ENCODE measurements at places on chromosomes 4 and X. TPM values are rescaled to one million over a fixed set of nuclear protein-coding genes. Genes with fewer than 3 reads are reported as not detected.

- DNase-seq: no peak
These were observed at the start of gene ITM2A for GRCh38 chrX:79366873-79367749. ITM2A (minus strand) TSS chrX:79367334; CDS start chrX:79367215, 119 bp downstream.

DNA sequence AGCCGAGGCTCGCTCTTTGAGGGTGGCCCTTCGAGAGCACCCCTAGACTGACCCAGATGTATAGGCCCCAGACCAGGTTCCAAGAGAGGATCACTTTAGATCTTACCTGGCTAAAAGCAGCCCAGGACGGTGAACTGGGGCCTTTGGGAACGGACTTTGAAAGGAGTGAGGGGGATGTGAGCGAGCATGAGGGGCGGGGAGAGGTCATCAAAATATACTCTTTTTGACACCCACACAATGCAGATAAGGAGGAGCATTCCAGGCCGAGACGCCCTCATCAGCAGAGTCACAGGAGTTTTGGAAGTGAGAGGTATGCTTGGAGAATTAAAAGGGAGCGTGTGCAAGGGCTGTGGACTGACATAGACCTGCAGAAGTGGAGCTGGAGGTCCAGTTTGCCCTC lies 528 bp downstream of the NSDHL start:
- no peak for DNase-seq

DNA sequence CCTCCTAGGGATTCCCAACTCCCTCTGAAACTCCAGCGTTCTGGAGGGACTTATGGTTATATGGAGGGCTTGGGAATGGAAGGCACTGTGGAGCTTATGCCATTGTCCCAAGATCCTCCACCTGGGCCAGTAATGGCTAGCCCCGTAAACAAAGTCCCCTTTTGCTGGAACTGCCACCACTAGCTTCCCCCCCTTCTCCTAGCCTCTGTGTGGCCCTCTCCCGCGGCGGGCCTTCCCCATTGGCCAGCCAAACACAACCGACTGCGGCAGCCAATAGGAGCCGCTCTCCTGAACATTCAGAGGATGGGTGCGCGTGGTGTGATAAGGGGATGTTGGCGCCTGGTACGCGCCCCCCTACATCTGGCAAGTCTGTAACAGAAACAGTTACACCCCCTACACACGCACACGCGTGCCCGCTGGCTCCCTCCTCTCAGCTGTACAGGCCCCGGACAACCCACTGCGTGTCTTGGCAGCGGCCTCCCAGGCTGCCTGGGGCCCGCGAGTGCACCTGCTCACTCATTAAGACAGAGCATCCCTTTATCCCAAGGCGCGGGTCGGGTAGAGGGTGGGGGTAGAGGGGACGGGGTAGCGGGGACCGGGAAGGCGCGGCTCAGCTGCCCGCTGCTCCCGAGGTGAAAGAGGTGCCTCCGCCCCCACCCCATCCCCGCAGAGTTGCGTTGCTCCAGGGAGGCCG lies 863 bp upstream of the RAB33A start:
- DNase-seq: no peak

- DNase-seq: peak; percentile 52
These were observed 54.0 kb downstream of the JADE1 start for GRCh38 chr4:128863312-128864075.

- DNase-seq: peak; percentile 27
These were observed 1.5 kb downstream of the IRF2 start for GRCh38 chr4:184472614-184473498.

GRCh38 chrX:152926279-152926678 lies 28.4 kb downstream of the ZNF185 start:
- DNase-seq: peak; percentile 69

- no peak for DNase-seq
These were observed 286.4 kb downstream of the USP46 start for GRCh38 chr4:52372747-52373146.

DNA sequence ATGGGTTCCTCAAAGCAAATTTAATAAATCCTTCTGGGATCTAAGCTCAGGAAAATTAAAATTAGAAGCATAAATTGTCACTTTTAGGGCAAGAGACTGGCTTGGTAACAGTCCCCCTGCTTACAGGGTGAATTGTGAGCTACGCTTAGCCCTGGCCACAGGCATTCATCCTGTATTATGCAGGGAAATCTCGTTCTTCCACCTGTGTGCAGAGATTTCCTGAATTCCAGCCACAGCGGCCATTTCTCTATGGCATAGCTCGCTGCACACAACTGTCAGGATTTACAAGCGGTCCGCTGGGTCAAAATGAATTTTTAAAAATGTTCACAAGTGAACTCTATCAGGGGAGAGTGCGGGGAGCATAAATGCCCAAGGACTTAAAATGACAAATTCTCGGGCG lies 111.9 kb downstream of the DCTD start:
- DNase-seq: no peak

- no peak for DNase-seq
These were observed 1411.2 kb downstream of the RAPGEF2 start for GRCh38 chr4:160514126-160514525.

- no peak for DNase-seq
These were observed 441.9 kb downstream of the SPRY1 start for GRCh38 chr4:123838474-123838873.

DNA sequence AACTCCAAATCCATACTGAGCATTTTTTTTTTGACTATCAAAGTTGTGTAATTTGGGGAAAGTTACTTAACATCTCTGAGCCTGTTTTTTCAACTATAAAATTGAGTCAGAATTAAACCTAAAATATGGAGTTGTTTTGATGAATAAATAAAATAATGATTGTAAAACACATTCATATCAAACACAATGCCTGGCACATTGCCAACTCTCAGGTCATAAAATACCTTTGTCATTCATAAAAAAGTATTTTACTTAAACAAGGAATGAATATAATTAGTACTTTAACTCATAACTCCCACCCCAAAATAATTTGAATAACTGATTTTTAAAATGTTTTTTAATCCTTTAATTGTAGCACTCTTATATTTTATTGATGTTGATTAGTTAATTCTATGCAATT lies 3.8 kb upstream of the GPR174 start:
- DNase-seq: no peak

GRCh38 chr4:141195095-141195707 lies 25.5 kb upstream of the ZNF330 start:
- no peak for DNase-seq

- DNase-seq: no peak
These were observed 25.4 kb upstream of the HTRA3 start for GRCh38 chr4:8244001-8244757.

DNA sequence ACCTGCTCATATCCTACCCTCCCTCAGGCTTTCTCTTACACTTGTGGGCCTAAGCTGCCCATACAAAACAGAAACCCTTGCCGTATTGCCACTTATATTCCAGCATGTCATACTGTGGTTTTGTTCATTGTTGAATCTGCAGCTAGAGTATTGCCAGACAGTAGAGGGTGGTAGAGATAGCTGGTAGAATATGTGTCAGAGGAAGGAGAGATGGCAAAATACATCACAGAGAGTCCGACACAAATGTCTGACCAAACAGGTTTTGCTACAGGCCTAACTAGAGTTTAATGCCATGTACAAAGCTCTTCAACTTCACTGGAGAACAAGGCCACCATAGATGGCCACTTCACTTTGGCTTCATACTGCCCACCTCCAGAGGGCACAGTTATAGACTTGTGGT lies 160.1 kb downstream of the EFHC2 start:
- DNase-seq: peak; percentile 37

GRCh38 chr4:39613093-39613656 lies 25.5 kb downstream of the SMIM14 start:
- peak; percentile 62 for DNase-seq

DNA sequence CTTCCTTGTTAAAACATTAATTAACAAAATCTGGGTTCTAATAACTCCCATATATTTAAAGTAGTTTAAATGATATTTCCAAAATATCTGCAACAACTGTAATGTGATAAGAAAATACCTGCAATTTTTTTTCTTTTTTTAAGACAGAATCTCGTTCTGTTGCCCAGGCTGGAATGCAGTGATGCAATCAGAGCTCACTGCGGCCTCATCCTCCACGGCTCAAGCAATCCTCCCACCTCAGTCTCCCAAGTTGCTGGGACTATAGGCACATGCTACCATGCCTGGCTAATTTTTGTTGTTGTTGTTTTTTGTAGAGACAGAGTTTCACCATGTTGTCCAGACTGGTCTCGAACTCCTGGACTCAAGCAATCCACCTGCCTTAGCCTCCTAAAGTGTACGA lies 45.7 kb upstream of the NSUN7 start:
- no peak for DNase-seq

DNA sequence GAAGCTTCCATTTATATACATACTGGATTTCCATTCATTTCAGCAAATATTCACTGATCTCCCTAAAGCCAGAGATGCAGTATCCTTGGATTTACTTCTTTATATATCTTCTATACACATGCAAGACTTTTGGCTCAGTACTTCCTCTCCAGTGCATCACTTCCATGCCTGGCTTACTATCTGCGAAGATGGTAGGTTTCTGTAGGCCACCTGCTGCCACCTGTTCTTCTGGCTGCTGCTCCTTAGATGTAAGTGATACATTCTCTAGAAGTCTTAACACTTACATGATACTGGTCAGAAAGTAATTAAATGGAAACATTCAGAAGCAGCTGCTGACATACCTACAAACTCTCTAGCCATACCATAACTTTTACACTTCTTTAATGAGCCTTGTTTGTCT lies 48.9 kb downstream of the TBC1D9 start:
- no peak for DNase-seq

DNA sequence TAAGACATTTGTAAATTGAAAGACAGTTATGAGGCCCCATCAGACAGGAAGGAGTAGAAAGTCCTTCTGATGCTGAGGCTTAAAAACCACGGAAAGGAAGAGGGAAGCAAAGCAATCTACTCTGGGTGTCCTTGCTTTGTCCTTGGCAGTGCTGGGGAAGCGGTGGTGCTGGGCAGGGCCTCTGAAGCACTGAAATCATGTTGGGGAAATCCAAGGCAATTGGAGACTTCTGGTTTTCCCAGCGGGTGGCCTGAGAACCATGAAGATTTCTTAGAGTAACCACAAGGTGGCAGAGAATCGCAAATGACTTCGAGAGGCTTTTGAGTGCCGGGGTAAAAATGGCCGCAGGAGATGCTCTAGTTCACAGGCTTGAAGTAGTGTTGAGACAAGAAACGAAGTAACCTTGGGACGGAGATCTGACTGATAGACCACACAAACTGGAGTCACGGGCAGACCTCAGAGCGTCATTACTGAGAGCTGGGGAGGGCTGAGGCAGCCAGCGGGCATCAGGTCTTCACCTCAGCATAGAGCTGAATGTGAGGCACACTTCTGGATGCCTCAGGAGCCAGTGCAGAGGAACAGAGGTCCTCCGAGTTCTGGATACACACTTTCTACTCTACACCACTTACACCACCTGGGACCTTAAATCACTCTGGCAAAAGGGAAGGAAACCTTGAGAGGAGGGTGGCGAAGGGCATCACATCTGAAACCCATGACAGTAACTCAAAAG lies 130.7 kb upstream of the GPRIN3 start:
- peak; percentile 38 for DNase-seq

GRCh38 chrX:85140964-85141363 lies 102.6 kb downstream of the SATL1 start:
- DNase-seq: no peak

GRCh38 chr4:1164040-1164439 lies 8.3 kb downstream of the SPON2 start:
- DNase-seq: no peak

GRCh38 chrX:21958187-21958586 lies 17.7 kb downstream of the SMS start:
- DNase-seq: no peak

DNA sequence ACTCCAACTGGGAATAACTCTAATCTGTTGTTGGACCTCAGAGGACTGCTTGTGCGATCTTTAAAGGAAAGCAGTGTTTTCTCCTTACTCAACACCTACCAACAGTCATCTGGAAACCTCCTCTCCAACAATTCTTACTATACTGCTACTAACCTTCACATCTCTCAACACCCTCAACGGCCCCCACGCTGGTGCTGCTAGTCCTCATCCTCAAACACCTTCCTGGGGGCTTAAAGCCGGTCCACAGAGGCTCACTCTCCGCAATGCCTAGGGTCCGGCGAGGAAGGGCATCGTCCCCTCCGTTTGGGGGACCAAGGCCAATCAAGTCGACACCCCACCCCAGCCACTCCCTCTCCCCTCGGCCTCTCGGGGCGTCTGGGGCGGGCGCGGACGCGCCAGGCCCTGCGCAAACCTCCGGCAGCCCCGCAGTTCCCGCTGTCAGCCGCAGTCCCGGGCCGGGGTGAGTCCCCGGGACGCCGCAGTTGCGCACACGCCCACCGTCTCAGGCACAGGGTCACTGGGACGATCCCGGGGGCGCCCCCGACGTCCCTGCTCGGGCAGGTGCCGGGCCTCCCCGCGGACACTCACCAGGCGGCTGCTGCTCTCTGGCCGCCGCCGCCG lies 418 bp downstream of the TAB3 start:
- DNase-seq: no peak

DNA sequence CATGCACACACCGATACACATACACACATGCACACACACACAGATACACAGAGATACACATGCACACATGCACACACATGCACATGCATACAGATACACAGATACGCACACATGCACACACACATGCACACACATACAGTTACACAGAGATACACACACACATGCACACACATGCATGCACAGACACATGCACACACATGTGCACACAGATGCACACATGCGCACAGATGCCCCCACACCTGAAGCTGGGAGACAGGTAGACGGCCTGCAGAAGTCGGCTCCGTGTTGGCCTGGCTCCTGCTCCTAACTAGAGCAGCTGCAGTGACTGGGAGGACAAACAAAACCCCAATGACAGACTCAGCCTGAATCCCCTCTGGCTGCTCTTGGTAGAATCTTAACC lies 46.8 kb downstream of the PSAPL1 start:
- no peak for DNase-seq

GRCh38 chr4:139973616-139974015 lies 180.4 kb downstream of the MAML3 start:
- no peak for DNase-seq

DNA sequence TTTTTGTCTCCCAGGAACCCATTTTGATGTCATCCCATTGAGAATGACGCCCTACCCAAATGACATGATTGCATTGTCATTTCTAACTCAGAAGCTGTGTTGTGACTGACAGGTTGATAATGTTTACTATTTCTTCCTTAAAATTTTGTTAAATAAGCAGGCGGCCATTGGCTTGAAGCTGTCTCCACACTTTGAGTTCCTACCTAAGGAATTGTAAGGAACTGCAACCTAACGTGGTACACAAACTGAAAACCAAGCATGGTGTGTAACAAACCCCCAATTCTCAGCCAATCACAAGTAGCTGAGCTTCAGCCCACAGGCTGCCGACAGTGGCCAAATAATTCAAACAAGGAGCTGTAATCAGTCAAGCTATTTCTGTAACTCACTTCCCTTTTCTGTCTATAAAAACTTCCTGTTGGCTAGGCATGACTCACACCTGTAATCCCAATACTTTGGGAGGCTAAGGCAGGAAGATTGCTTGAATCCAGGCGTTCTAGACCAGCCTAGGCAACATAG lies 2.9 kb upstream of the MND1 start:
- peak; percentile 71 for DNase-seq

The RNF128 gene
- total RNA-seq: 32.1 TPM

The AMOT gene
- not detected for total RNA-seq

The ERVMER34-1 gene
- 3.2 TPM for total RNA-seq

The TCEAL8 gene
- total RNA-seq: 60.2 TPM

Measured in bronchial epithelial cell (primary cell).